Stromal cell of bone marrow (primary cell): ENCODE measurements at places on chromosomes 6 and 20.

- DNase-seq, result no peak
Observed at GRCh38 chr6:148328876-148329555, 13.6 kb upstream of the SASH1 start.

- DNase-seq, result no peak
Observed at GRCh38 chr6:136228814-136229213, 21.3 kb downstream of the MTFR2 start.

DNA sequence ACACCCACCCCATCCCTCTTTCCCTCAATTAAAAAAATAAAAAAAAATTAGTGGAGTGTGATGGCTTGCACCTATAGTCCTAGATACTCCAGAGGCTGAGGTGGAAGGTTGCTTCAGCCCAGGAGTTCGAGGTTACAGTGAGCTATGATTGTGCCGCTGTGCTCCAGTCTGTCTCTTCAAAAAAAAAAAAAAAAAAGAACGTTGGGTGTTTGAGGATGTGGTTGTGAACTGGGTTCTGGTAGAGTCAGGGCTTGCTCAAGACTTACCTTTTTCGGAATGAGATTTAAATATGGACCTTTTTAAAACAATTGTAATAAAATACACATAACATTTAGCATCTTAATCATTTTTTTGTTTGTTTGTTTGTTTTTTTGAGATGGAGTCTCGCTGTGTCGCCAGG is 211.9 kb downstream of the OR2B2 start:
- no peak for DNase-seq

GRCh38 chr20:63029358-63030121 is 22.8 kb upstream of the BHLHE23 start:
- DNase-seq, result no peak

GRCh38 chr20:47099825-47100441 is 205.3 kb downstream of the EYA2 start:
- DNase-seq, result peak; percentile 26

DNA sequence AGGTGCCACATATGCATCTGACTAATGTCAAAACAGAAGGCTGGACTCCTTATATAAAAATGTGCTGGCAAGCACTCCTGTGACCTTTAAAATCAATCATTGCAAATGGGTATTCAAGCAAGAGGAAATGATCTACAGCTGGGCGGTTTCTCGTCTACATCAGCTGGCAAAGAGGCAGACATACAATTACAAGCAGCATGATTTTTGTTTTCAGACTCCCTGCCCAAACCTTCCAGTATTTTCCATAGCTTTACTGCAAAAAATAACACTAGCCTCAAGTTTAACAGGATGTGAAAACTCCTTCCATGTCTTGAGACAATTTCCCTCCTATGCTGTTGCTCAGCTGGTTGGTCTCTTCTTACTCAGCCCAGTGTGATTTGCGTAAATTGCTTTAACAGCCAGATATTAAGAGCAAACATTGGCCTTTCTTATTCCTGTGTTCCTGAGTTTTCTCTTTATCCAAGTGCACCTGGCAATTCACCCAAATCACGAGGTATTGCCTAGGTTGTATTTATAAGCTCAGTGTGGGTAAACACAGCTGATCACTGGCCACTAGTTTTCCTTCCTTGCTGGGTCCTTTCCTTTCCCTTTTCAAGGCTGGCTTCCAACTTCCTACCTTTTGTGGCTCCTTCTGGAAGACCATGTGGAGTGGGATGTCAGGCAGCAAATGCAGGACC is 130.4 kb downstream of the MOXD1 start:
- no peak for DNase-seq
